ENCODE measurements at places on chromosomes 2 and 18. TPM values are rescaled to one million over a fixed set of nuclear protein-coding genes. Genes with fewer than 3 reads are reported as not detected.
A peak's percentile ranks its signal among the peaks of the same experiment; 100 is the strongest.

FN1 gene
- total RNA-seq, result 7,693 TPM

CFLAR gene
- total RNA-seq, result 48.3 TPM

FIGN gene
- 0.90 TPM for total RNA-seq

HOXD1 gene
- not detected for total RNA-seq

CGREF1 gene
- 0.28 TPM for total RNA-seq

ESCO1 gene
- total RNA-seq, result 11.4 TPM

CHST10 gene
- 8.3 TPM for total RNA-seq

SIX3 gene
- not detected for total RNA-seq

SIX2 gene
- total RNA-seq, result not detected

FOXD4L1 gene
- total RNA-seq, result not detected

C2orf80 gene
- not detected for total RNA-seq

PCARE gene
- total RNA-seq, result not detected

ME2 gene
- total RNA-seq, result 50.0 TPM

GEN1 gene
- total RNA-seq, result 7.9 TPM

POTEJ gene
- not detected for total RNA-seq

COL3A1 gene
- total RNA-seq, result 408 TPM

DNA sequence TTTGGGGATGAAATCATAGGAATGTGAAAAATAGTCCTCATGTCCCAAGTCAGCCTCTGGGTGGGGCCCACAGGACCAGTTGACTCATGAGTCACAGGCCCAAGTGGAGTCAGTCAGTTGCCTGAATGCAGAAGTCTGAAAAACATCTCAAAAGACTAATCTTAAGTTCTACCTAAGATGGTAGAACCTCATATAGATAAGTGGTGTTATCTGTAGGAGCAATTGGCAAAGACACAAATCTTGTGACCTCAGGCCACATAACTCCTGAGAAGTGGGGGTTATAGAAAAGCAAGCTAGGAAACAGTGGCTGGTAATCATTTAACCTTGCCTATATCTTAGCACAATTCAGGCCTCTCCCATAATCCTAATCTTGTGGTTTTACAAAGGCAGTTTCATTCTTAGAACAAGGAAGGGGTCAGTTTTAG lies 257.1 kb upstream of the SPOPL start:
- no peaks in the 10 kb centered on the region for H3K27me3 ChIP-seq
- peaks cover 1% of the 10 kb centered on the region for H3K4me1 ChIP-seq
- no peak overlapping the region for H3K4me3 ChIP-seq
- no peak overlapping the region for H3K27ac ChIP-seq
- DNase-seq, result peak; percentile 7

- H3K27ac ChIP-seq, result no peak overlapping the region
- no peak overlapping the region for H3K4me3 ChIP-seq
- H3K4me1 ChIP-seq, result peaks cover 27% of the 10 kb centered on the region
- DNase-seq, result peak; percentile 20
- H3K36me3 ChIP-seq, result no peaks in the 10 kb centered on the region
- no peaks in the 10 kb centered on the region for H3K27me3 ChIP-seq
Observed at GRCh38 chr2:12173271-12173942, 427.0 kb downstream of the LPIN1 start.

DNA sequence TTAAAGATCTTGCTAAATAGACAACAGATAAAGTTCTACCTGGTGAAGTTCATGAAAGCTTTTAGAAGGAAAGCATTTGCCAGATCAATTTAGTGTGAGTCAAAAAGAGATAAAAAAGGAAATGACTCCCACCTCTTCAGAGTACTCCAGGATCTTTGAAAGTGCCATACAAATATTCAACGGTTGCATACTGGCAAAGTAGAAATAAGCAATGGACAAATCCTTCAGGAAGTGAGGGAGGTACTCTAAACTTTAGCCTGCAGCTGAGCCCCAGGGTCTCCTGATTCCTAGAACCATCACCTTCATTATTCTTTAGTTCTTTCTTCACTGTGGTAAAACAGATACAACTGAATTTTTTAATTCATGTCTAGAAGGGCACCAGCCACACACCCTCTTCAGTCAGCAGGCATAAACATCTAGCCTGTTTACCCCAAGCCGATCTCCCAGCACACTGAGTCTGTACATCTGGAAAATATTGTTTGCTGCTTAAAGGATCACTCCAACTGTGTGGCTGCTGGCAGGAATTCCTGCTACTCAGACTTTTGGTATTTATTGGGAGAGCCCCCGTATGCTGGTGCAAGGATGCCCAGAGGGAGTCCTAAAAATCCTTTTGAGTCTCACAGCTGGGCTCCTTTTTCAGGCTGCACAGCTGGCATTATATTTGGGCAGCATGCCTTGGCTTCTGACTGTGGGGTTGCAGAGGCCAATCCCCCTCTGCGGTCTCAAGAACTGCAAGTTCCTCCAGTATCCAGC lies 72.3 kb upstream of the SESTD1 start:
- peak; percentile 7 for DNase-seq
- no peaks in the 10 kb centered on the region for H3K36me3 ChIP-seq
- no peak overlapping the region for H3K27ac ChIP-seq
- H3K4me1 ChIP-seq, result peaks cover 2% of the 10 kb centered on the region

GRCh38 chr2:105365206-105365605 lies 27.9 kb downstream of the C2orf49 start:
- DNase-seq, result no peak
- peaks cover 11% of the 10 kb centered on the region for H3K4me1 ChIP-seq
- H3K4me3 ChIP-seq, result no peak overlapping the region
- H3K27me3 ChIP-seq, result no peaks in the 10 kb centered on the region
- peaks cover 84% of the 10 kb centered on the region for H3K36me3 ChIP-seq

GRCh38 chr18:57447154-57447621 lies 12.0 kb downstream of the ONECUT2 start:
- no peaks in the 10 kb centered on the region for H3K36me3 ChIP-seq
- DNase-seq, result peak; percentile 18
- H3K27ac ChIP-seq, result no peak overlapping the region
- H3K4me1 ChIP-seq, result no peaks in the 10 kb centered on the region
- H3K27me3 ChIP-seq, result peaks cover 16% of the 10 kb centered on the region

- no peak overlapping the region for H3K27ac ChIP-seq
- H3K27me3 ChIP-seq, result no peaks in the 10 kb centered on the region
- H3K4me3 ChIP-seq, result no peak overlapping the region
- peak; percentile 63 for DNase-seq
- peaks cover 14% of the 10 kb centered on the region for H3K36me3 ChIP-seq
- peaks cover 34% of the 10 kb centered on the region for H3K4me1 ChIP-seq
Observed at GRCh38 chr2:207148020-207148419, 17.7 kb downstream of the KLF7 start.

DNA sequence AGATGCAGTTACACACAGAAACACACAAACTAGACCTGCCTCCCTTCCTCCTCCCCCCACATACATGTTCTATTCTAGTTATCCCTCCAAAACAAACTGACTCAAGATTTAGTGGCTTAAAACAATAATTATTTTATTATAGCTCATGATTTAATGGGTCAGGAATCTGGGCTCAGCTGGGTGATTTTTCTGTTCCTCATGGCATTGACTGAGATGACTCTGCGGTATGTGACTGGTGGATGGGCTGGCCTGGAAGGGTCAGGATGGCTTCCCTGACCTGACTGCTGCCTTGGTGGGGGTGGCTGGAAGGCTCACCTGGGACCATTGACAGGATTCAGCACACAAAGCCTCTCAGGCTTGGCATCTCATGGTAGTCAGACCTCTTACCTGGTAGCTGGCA lies 33.7 kb upstream of the NTSR2 start:
- H3K36me3 ChIP-seq, result no peaks in the 10 kb centered on the region
- H3K27me3 ChIP-seq, result no peaks in the 10 kb centered on the region
- peak; percentile 71 for DNase-seq
- H3K4me3 ChIP-seq, result no peak overlapping the region

- no peak overlapping the region for H3K4me3 ChIP-seq
- H3K27ac ChIP-seq, result no peak overlapping the region
- no peaks in the 10 kb centered on the region for H3K36me3 ChIP-seq
- no peak for DNase-seq
Observed at GRCh38 chr2:121490584-121491133, 40.0 kb upstream of the RNU4ATAC start.

GRCh38 chr2:69646714-69647113 lies 3.2 kb upstream of the AAK1 start:
- H3K27ac ChIP-seq, result no peak overlapping the region
- H3K4me3 ChIP-seq, result no peak overlapping the region
- DNase-seq, result no peak
- no peaks in the 10 kb centered on the region for H3K27me3 ChIP-seq

- H3K4me3 ChIP-seq, result no peak overlapping the region
- no peaks in the 10 kb centered on the region for H3K36me3 ChIP-seq
- no peak overlapping the region for H3K27ac ChIP-seq
- no peak for DNase-seq
- H3K4me1 ChIP-seq, result no peaks in the 10 kb centered on the region
Observed at GRCh38 chr2:26442707-26443106, 35.2 kb downstream of the OTOF start.

GRCh38 chr2:47160660-47161059 lies 5.6 kb upstream of the STPG4 start:
- H3K4me3 ChIP-seq, result no peak overlapping the region
- H3K4me1 ChIP-seq, result peaks cover 5% of the 10 kb centered on the region
- no peak for DNase-seq
- H3K36me3 ChIP-seq, result peaks cover 39% of the 10 kb centered on the region
- no peak overlapping the region for H3K27ac ChIP-seq

DNA sequence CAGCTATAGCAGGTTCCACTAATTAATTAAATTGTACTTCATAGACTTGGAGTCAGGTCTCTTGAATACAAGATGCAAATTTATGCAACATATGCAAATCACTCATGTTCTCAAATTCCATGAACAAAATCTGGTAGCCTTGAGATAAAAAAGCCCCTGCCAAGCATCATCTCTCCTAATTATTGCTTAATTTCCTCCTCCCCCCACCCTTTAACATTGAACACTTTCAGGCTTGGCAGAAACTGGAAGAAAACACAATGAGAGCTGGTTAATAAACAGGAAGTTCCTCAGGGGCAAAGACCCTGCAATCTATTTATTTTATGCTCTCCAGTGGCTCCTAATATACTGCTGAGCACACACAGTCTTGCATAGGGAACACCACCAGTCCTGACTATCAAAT lies 35.6 kb upstream of the ACVR1 start:
- no peak for DNase-seq
- H3K36me3 ChIP-seq, result no peaks in the 10 kb centered on the region
- H3K27me3 ChIP-seq, result no peaks in the 10 kb centered on the region
- no peaks in the 10 kb centered on the region for H3K4me1 ChIP-seq
- H3K4me3 ChIP-seq, result no peak overlapping the region

GRCh38 chr18:74791501-74792194 lies 194.0 kb downstream of the ZNF407 start:
- no peaks in the 10 kb centered on the region for H3K36me3 ChIP-seq
- H3K4me3 ChIP-seq, result no peak overlapping the region
- H3K27ac ChIP-seq, result no peak overlapping the region
- no peaks in the 10 kb centered on the region for H3K27me3 ChIP-seq
- H3K4me1 ChIP-seq, result peaks cover 3% of the 10 kb centered on the region

DNA sequence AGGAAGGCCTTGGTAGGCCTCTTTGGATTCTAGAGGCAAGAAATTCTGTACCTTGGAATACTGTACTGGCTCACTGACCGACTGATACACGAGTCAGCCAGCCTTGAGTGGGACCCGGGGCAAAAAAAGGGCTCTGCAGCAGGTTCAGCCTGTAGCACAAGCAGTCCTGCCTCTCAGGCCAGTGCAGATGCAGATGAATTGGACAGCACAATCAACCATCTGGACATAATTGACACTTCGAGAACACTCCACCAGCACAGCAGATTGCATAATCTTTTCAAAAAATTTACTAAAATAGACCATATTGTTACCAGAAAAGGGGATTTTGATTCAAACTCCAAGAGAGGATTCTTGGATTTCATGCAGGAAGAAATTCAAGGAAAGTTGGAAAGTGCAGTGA lies 241.6 kb downstream of the RPIA start:
- no peaks in the 10 kb centered on the region for H3K4me1 ChIP-seq
- H3K4me3 ChIP-seq, result no peak overlapping the region
- no peak for DNase-seq
- no peaks in the 10 kb centered on the region for H3K27me3 ChIP-seq

DNA sequence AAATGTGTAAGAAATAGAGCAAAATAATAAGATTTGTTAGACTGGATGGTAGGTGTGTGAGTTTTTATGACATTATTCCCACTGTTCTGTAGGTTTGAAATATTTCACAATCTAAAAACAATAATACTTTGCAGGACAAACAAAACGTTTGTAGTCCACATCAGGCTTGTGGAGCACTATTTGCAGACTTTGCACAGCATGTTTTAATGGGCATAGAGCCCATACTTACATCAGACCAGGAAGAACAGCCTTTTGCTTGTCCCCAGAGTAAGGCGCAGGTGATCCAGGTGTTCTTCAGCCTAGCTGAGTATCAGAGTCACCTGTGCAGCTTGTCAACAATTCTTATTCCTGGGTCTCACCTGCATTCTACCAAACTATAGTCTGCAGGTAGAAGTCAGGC lies 9.1 kb upstream of the STK39 start:
- DNase-seq, result no peak
- H3K4me3 ChIP-seq, result no peak overlapping the region
- no peak overlapping the region for H3K27ac ChIP-seq
- no peaks in the 10 kb centered on the region for H3K4me1 ChIP-seq
- no peaks in the 10 kb centered on the region for H3K27me3 ChIP-seq

DNA sequence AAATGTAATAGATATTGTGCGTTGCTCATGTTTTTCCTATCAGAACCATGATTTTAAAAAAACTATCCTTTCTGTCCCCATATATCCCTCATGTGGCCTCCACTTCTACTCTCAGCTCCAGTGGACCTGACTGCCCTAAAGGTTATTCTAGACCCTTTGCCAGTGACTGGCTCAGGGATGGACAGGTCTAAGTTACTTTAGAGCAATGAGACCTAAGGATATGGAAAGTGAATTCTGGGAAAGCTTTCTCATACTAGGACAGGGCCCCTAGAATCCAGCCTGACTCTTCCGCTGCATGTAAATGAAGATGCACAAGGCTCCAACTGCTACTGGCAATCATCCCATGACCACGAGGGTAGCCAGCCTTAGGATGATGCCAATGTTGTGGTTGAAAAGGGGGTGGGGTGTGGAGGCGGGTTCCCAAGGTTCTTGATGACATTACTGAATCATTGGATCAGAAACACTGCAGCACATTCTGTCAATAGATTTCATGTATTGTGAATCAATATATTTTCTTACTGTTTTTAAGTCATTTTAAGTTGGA lies 21.3 kb downstream of the C2orf69 start:
- no peaks in the 10 kb centered on the region for H3K4me1 ChIP-seq
- DNase-seq, result no peak
- H3K4me3 ChIP-seq, result no peak overlapping the region
- peaks cover 11% of the 10 kb centered on the region for H3K36me3 ChIP-seq
- no peak overlapping the region for H3K27ac ChIP-seq
- H3K27me3 ChIP-seq, result no peaks in the 10 kb centered on the region

DNA sequence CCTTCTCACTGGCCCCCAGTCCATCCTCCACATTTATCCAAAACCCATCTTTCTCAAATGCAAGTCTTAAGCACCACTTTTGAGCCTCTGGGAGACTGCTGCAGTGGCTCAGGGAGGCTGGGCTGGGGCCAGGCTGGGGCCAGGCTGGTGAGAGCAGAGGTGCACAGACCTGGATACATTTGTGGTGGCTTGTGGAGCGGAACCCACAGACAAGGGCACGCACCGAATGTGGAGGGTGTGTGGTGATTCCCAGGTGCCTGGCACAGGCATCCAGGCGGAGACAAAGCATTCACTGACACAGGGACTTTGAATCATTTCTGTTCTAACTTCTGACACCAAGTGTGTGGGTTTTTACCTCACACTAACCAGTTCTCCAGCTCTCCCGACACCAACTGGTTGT lies 42.2 kb upstream of the MGAT4A start:
- H3K4me1 ChIP-seq, result no peaks in the 10 kb centered on the region
- H3K36me3 ChIP-seq, result no peaks in the 10 kb centered on the region
- DNase-seq, result no peak
- H3K27me3 ChIP-seq, result peaks cover 17% of the 10 kb centered on the region
- H3K4me3 ChIP-seq, result no peak overlapping the region

- peak overlapping the region; percentile 96 for H3K27ac ChIP-seq
- no peaks in the 10 kb centered on the region for H3K36me3 ChIP-seq
- H3K4me1 ChIP-seq, result peaks cover 15% of the 10 kb centered on the region
- H3K27me3 ChIP-seq, result no peaks in the 10 kb centered on the region
Observed at GRCh38 chr18:75246721-75247610, 36.4 kb downstream of the TSHZ1 start.
